Astrocyte of the cerebellum (primary cell): ENCODE measurements at places on chromosomes 13 and 19.

DNA sequence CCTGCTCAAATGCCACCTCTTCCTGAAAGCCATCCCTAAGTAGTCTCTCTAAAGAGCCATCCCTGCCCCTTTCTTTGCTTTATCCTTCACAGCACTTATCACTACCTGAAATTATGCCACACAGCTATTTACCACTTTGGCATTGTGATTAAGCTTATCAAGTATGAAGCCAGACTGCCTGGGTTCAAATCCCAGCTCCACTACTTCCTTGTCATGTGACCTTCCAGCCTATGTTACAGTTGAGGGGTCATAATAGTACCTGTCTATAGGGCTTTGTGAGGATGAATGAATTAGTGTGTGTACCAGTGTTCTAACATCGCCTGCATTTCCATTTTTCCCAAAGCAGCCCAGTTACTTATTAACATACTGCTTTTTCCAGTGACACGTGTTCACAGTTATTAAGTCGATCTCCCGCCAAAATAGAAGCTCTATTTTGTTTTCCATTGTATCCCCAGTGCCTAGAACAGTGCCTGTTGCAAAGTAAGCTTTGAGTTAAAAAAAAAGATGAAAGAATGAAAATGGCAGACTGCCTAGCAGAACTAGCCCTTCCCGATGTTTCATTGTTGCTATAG is 32.8 kb downstream of the ZSWIM9 start:
- no peak for DNase-seq

GRCh38 chr19:6020972-6021805 is 43.2 kb upstream of the RANBP3 start:
- DNase-seq = no peak

GRCh38 chr13:26310470-26310869 is 56.5 kb downstream of the CDK8 start:
- no peak for DNase-seq

DNA sequence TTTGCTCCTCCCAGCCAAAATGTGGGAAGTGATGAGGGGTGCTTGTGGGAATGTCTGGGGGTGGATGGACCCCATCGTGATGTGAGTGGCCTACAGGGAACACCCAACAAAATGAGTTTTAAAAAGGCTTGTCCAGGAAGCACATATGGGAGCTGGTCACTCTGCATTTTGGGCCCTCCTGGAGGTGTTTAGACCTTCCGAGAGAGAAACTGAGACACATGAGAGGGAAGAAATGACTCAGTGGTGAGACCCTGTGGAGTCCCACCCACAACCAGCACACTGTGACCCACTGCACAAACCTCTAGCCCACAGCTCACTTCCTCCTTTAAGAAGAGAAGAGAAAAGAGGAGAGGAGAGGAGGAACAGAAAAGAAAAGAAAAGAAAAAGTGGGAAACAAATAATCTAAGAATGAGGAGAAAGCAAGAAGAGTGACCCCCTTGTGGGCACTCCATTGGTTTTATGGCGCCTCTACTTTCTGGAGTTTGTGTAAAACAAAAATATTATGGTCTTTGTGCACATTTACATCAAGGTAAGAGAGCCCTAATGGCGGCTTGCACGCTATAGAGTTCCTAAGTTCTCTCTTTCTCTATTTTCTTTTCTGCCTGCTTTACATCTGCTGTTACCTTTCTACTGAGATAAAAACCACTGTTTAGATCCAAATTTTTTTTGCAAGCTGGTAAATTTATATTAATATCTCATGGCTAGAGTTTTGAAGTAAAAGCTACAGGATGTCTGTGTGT is 13.3 kb upstream of the LILRB1 start:
- no peak for DNase-seq

DNA sequence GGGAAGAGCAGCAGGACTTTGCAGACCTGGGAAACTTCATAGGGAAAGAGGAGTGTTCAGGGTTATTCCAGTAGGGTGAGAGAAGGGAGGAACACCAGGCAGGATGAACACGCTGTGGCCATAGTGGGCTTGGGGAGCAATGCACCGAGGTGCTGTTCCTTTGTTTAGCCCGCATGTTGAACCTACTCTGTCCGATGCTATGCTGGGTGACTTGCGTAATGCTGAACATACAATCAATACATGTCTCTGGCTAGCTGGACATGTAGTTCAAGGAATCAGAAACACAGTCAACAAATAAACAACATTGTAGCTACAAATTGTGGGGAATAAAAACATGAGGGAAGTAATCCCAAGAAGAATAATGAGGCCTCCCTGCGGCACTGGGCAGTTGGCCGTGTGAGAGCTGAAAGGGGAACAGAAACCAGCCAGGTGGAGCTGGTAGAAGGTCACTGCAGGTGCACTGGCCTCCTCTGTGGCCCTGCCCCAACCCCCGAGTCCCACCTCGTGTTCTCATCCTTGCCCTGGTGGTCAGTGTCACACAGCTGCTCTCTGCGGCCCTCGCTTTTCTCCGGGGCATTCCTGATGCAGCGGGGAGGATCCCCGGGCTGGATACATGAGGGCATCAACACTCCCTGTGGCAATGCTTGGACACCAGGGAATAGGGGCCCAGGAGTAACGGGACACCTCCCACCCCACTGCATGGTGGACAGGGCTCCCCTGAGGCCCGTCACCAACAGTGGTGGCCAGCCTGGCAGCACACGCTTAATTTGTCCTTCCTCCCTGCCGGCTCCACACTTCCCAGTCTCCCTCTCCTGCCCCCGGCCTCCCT is 36.9 kb upstream of the TUBGCP3 start:
- no peak for DNase-seq

- DNase-seq = no peak
Measured at GRCh38 chr13:34294483-34295129, 476.7 kb downstream of the RFC3 start.

GRCh38 chr19:1243768-1244692 is 2.5 kb downstream of the ATP5F1D start:
- peak; percentile 73 for DNase-seq

GRCh38 chr19:28026636-28027035 is 1186.3 kb downstream of the UQCRFS1 start:
- no peak for DNase-seq

GRCh38 chr19:51524666-51525264 is 6.7 kb downstream of the SIGLEC6 start:
- DNase-seq = no peak

- DNase-seq = no peak
Measured at GRCh38 chr13:38417727-38418126, 68.1 kb downstream of the UFM1 start.

GRCh38 chr19:48985711-48986110 is 7.4 kb downstream of the GYS1 start:
- DNase-seq = no peak

DNA sequence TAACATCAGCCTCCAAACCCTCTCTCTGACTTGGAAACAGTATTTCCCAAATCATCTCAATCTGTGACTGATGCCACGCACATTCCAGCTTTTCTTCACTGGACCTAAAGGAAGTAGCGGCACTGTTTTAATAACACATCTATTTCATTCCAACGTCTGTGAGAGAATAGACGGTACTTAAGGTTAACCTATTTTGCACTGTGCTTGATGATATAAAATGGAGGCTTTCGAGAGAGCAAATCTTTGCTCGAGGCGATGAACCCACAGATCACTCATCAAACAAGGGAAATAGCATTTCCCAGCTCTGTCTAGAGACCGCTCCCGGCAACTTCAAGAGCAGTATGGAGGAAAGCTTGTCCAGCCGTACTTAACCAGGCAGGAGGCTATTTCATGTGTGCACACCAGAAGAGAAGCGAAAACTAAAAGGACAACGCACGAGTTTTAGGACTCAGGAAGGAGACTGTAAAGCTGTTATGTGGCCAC is 2.9 kb downstream of the UBL3 start:
- DNase-seq = no peak

- DNase-seq = no peak
Measured at GRCh38 chr19:19276851-19277250, 3.8 kb upstream of the TM6SF2 start.

DNA sequence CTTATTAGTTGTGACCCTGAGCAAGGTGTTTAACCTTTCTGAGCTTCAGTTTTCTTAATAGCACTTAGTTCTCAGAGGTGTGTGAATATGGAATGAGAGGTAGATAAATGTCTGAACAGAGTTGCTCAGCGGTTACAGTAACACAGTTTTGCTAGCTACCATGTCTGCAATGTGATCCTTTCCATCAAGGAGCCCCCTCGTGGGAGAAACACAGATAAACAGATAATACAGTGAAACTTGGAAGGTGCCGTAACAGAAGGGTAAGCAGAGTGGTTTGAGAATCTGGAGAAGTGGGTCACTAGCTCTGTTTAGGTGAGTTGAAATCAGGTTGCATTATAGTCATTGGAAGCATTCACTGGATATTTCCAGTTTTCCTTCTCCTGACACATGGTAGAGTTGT is 38.9 kb downstream of the IRS2 start:
- no peak for DNase-seq

GRCh38 chr19:5157186-5157585 is 183.4 kb downstream of the PTPRS start:
- DNase-seq = no peak

GRCh38 chr19:55489711-55490477 is 1.7 kb downstream of the SSC5D start:
- no peak for DNase-seq

- DNase-seq = peak; percentile 48
Measured at GRCh38 chr13:37143911-37144310, 38.4 kb upstream of the CSNK1A1L start.

DNA sequence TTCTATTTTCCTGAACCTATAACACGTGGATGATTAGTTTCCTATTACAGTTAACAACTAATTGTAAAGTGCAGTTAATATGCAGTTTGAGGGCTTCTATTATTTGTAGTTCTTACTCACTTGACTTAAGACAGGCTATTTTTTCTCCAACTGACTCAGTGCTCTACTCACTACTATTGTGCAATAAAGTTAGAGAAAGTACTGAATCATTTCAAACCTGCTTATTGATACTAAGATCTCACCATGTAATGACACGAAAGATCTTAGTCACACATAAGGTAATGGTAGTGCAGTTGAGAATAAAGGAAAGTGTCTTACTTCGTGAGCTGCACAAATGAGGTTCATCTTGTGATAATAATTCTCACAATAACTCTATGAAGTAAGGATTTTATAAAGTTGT is 22.8 kb upstream of the ITM2B start:
- DNase-seq = no peak

DNA sequence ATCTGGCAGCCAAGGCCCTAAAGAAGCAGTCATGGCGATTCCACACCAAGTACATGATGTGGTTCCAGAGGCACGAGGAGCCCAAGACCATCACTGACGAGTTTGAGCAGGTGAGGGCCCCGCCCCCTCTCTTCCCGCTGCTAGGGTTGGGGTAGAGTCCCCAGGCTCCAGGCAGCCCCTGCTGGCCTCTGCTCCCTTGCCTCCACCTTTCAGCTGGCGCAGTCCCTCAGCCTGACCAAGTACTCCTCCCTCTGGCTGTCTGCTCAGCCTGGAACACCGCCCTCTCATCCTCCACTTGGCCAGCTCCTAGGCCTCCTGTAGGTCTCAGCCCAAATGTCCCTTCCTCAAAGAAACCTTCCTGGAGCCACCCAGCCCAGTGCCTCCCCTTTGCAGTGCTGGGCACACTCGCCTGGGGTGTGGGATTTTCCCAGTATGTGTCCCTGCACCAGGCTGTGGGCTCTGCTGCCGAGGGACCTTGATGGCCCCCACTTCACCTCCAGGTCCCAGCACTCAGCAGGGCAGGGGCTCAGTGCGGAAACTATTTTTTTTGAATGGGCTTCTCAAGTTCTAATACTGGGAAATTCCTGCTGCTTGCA is 5.7 kb downstream of the LENG1 start:
- no peak for DNase-seq

- DNase-seq = peak; percentile 99
Measured at GRCh38 chr13:44921931-44922758, 67.1 kb downstream of the NUFIP1 start.

DNA sequence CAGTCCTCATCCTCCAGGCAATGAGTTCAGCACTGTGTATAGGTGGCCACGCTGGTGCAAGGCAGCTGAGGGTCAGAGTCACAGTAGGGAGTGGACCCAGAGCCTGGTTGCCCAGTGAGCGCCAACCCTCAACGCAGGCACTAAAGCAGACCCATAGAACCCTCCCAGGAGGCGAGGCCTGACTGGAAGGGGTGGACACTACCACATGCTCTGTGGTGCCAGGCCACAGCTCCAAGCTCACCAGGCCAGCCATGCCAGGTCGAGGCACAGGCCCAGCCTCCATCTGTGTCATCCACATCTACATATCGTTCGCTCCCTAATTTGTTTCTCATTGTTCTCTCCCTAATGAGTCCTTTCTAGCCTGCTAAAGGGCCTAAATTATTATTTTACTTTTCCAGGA is 165.8 kb upstream of the GPR12 start:
- DNase-seq = no peak

DNA sequence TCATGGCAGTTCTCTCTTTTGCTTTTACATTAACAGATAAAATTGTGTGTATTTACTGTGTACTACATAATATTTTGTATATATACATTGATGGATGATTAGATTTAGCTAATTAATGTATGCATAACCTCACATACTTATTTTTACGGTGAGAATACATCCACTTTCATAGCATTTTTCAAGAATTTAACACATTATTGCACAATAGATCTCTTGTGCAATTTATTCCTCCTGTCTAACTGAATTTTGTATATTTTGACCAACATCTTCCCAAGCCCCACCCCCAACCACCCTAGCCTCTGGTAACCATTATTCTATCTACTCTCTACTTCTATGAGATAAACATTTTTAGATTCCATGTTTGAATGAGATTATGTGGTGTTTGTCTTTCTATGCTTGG is 194.7 kb downstream of the RBM26 start:
- DNase-seq = no peak

- no peak for DNase-seq
Measured at GRCh38 chr19:6887316-6887715, at the start of gene ADGRE1. TSS of gene ADGRE1 (plus strand) at chr19:6887579. CDS start at chr19:6887609, 30 bp downstream.

DNA sequence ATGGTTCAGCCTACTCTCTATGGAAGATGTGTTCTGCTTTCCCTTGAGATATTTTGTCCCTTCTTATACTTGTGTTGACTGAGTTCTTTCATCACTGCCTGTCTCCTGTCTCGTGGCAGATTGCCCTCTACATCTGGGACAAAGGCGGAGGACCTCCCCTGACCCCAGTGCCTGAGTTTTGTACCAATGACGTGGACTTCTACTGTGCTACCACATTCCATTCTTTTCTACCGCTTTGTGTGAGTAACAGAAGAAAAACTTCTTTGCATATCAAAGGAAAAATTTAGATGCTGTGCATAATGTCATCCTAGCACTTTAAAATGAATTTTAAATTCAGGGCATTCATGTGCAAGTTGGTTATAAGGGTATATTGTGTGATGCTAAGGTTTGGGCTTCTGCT is 74.6 kb downstream of the B3GLCT start:
- DNase-seq = peak; percentile 56

GRCh38 chr13:43074824-43075510 is 51.6 kb downstream of the DNAJC15 start:
- no peak for DNase-seq

GRCh38 chr19:19361075-19361594 is 40.5 kb downstream of the MAU2 start:
- peak; percentile 65 for DNase-seq

GRCh38 chr19:11041966-11042627 is 47.2 kb upstream of the LDLR start:
- DNase-seq = no peak

- DNase-seq = peak; percentile 56
Measured at GRCh38 chr19:49817964-49818648, at the start of gene MED25. TSS of gene MED25 (plus strand) at chr19:49818289. CDS start at chr19:49818342, 53 bp downstream.

- DNase-seq = no peak
Measured at GRCh38 chr13:24528816-24529398, 16.3 kb upstream of the PARP4 start.
